ENCODE measurements at places on chromosomes 5 and 9.

- no peak for DNase-seq
These were observed 10.7 kb downstream of the SLC25A25 start for GRCh38 chr9:128078504-128079434.

DNA sequence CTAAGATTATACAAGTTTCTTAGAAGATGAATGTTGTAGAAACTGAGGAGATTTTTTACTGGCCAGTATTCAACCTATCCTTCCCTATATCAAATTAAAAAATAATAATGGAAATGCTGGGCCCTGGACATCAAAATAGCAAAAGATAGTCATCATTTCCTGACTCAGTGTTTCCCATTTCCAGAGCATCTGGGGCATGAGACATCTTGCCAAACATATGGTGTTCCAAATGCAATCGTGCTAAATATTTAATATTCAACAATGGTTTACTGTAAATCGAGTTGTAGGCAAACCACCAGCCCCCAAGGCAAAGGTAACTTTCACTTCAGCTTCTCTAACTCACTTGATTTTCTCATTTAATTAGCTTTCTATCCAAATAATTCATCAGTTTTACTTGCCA lies 152.9 kb downstream of the FRMD3 start:
- DNase-seq = no peak

DNA sequence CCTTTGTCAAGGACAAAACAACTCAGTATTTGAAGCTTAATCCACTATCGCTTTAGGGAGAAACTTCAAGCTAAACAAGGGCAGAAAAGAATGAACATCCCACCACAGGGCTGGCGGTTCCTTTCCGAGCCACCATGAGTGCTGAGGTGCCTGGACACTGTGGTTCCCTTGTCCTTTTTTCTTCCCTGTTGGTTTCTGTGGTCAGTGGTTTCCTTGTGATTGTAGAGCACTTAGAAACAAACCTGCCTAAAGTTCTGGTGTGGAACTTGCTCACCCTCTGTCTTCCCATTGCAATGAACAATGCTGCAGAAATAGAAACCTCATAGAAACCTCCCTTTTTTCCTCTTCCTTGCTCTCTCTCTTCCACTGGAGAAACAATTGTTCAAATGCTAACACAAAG lies 79.3 kb upstream of the TBC1D2 start:
- no peak for DNase-seq

DNA sequence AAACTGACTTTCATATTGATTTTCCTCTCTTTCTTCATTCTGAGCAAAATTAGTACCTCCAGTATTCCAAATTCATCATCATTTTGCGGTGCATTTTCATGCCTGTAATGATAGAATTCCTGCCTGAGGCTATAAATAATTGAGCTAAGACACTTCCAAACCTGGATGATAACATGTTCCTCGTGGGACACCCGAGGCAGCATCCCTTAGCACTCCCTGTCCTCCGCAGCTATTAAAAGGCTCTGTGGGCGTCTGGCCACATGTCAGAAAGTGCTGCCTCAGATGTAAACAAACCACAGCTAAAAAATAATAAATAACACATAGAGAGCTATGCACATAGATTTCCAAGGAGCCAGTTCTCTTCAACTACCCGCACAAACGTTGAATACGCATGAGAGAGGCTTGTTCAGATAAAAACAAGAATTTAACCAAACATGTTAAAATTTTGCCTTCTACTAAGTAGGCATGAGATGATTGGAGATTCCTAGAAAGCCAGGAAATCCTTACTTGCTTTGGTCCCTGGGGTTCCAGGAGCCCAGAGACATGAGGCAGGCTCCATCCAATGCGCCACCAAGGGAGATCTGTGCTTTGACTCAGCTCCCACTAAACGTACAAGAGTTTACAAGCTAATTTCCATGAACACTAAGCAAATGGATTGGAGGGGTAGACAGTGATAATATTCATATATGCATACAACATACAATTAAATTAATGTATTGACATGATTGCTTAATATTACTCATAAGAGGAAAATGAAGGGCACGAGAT lies 82.7 kb downstream of the SHC3 start:
- no peak for DNase-seq

DNA sequence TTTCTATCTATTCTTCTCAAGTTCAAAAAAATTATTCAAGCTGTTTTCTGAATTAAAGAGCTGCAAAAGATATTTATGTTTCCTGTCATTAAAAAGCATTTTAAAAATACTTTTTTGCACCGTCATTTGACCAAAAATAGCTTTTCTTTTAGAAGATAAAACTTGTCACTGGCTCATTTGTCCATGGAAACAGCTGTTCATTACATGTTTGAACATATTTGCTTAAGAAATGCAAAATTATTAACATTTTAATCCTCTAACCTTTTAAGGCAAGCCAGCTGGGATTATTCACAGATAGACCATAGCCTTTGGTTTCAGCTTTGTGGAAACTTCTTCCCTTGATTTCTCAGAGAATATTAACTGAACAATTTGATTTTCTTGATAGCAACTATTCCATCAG lies 393.9 kb downstream of the TUSC1 start:
- no peak for DNase-seq

GRCh38 chr5:16885635-16886365 lies 50.3 kb downstream of the MYO10 start:
- no peak for DNase-seq

DNA sequence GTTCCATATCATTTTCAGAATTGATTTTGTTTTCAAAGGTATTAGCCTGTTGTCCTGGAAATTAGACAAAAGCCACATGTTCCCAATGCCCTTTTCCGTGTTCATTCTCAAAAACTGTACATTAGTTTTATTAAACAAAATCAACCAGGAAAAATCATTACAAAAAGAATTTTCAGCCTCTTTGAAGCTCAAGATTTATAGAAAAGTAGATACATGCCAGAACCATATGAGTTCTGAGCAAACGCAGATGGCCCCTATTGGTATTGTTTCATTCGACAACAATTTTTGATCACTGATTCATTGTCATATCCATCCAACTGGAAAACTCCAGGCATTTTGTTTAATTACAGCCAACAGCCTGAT lies 148.5 kb upstream of the GRAMD2B start:
- no peak for DNase-seq

DNA sequence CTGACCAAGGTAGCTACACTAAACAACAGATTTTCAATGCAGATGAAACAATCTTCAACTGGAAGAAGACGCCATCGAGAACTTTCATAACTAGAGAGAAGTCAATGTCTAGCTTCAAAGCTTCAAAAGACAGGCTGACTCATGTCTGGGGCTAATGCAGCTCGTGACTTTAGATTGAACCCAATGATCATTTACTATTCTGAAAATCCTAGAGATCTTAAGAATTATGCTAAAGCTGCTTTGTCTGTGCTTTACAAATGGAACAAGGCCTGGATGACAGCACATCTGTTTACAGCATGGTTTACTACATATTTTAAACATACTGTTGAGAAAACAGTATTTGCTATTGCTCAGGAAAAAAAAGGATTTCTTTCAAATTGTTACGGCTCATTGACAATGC lies 54.9 kb downstream of the RICTOR start:
- no peak for DNase-seq

GRCh38 chr9:121434969-121435368 lies 64.7 kb downstream of the GGTA1 start:
- no peak for DNase-seq

- DNase-seq = no peak
These were observed 48.3 kb downstream of the FAM78A start for GRCh38 chr9:131227959-131228460.

DNA sequence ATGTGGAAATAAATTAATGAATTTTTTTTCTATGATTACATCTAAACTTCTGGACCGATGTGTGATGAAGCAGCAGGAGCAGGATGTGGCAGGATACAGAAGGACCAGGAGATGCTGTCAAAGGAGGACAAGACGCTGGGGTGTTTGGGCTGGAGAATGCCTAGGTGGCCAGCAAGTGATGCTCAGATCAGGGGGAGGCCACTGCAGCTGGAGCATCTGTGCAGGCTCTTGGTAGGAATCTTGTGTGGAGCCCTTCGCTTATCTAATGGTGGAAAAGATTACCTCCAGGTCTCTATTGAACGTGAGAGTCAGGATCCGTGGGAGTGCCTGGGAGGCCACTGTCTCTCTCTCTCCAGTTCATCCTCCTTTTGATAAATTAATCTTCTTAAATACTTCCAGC lies 79.8 kb downstream of the MRPL36 start:
- no peak for DNase-seq

DNA sequence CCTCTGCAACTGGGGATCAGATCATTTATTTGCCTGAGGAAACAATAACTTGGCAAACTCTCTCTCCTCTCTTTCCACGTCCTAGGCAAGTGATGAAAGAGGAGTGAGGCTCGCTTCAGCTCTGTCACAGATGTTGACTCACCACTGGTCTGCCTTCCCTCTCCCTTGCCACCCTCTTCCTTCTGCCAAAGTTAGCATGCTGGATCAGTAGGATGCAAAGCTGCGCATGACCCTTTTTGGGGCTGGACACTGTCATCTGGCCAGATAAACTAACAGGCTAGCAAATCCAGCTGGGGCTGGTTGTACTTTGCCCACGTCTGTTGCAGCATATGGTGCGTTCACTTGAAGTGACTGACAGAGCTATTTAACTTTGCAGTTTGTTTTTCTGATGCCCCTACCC lies 36.2 kb upstream of the SMARCA2 start:
- no peak for DNase-seq

- DNase-seq = no peak
These were observed 61.8 kb downstream of the NDFIP1 start for GRCh38 chr5:142170254-142170953.

DNA sequence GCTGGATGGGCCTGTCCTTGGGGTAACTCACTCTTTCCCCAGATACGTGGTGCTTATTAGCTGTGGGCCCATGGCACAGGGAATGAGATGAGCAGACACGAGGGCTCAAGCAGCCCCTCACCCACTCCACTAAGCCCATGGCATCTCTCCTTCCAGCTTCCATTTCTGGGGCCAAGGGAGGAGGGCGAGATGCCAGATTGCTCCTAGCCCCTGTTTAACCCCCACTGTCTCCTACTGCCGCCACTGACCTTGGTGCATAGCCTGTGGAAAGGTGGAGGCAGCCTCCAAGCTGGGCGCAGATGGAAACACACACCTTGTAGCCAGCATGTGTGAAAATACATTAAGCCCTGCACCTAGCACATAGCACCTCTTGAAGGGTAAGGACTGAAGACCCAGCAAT lies 167.6 kb downstream of the FSTL4 start:
- no peak for DNase-seq

- DNase-seq = no peak
These were observed 220.5 kb upstream of the ADRA1B start for GRCh38 chr5:159695741-159696294.

GRCh38 chr9:76526026-76526425 lies 67.0 kb downstream of the GCNT1 start:
- DNase-seq = no peak
